ENCODE measurements at places on chromosomes 3 and 15.

- no peak for DNase-seq
Measured at GRCh38 chr3:11643201-11643603, 513 bp downstream of the VGLL4 start.

DNA sequence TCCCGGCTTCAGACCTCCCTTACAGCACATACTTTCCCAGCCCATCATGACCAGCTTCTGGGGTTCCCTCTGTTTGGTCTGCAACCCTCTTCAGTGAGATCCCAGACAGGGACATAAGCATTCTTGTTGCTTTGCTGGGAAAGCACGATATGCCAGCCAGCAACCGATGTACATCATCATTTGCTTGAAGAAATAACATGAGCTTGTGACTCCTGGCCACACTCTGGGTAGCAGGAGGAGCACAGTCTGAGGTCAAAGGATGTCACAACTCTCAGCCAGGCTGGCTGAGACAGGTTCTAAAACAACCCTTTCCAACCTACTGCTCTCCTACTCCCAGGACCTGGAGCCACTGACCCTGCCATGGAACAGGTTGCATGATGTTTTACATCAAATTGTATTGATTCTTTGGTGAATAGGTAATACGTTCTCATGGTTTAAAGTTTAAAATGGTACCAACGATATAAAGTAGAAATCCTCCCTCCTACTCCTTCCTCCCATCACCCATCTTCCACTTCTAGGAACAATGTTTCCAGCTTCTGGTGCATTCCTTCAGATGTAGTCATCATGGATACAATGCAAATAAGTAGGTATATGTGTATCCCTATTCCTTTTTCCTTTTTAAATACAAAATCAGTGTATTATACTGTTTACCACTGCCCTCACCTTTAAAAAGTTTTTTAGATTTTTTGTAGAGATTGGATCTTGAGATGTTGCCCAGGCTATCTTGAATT, 190.3 kb downstream of the OPA1 start:
- DNase-seq, result no peak

- no peak for DNase-seq
Measured at GRCh38 chr3:176505878-176506621, 691.2 kb downstream of the TBL1XR1 start.

- no peak for DNase-seq
Measured at GRCh38 chr3:183123891-183124290, 24.6 kb upstream of the MCCC1 start.

DNA sequence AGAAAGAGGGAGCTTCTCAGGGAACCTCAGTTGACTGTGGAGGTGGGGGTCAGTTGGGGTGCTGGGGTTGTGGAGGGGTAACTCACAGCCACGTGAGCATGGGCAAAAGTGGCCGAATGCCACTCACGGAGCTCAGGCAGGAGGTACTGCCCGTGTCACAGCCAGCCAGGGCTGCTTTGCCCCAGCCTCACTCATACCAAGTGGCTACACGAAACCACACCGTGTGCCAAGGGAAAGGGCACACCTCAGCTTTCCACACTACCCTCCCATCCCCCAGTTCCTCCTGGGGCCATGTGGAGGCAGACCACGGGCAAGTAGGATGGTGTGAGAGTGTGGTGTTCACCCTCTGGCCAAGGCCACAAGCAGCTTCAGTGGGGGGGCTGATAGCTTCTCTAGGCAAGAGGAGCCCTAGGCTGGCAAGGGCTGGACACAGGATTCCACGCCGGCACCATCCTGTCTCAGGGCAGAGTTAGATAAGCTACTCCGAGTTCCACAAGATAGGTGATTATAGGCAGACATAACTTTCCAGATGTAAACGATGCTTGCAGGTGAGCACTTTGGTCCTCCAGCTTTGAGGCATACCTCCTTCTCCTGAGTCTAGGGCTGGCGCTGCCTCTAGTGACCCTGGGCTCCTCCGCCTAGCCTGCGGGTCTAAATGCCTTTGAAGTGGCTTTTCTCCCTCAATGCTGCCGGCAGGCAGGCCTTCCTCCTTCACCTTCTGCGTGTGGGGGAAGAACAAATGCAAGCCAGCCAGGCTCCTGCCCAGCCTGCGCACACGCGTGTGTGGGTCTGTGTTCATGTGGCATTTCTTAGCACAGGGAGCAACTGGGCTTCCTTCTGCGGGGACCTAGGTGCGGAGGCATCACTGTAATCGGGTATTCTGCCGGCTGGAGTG, 25.0 kb downstream of the RGMA start:
- DNase-seq, result no peak

Measured in fibroblast of skin of left biceps (primary cell).